ENCODE measurements at places on chromosomes 2 and 18.

DNA sequence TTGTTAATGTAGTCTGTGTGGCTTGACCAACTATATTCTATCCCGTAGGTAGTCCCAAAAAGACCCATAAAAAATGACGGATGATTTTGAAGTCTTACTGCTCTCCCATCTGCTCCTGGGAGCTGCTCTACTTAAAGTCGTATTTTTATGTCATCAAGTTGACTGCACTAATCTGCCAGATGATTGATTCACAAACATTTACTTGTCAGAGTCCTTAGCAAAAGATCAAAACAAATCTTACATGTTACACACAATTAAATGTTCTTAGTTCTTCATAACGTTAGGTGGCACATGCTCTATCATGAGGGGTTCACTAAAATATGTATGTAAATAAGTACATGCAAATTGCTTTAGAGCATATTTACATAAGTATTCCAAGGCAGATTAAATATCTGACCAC is 498.3 kb upstream of the LRRTM4 start:
- H3K27me3 ChIP-seq: no peaks in the 10 kb centered on the region
- no peak overlapping the region for H3K27ac ChIP-seq
- H3K4me1 ChIP-seq: peaks cover 2% of the 10 kb centered on the region
- no peak overlapping the region for H3K4me3 ChIP-seq
- H3K36me3 ChIP-seq: no peaks in the 10 kb centered on the region
- no peak for DNase-seq

- H3K27ac ChIP-seq: no peak overlapping the region
- H3K36me3 ChIP-seq: peaks cover 8% of the 10 kb centered on the region
- H3K4me3 ChIP-seq: no peak overlapping the region
- peaks cover 2% of the 10 kb centered on the region for H3K4me1 ChIP-seq
These were observed 110.2 kb upstream of the GPC1 start for GRCh38 chr2:240325016-240326007.

GRCh38 chr2:207770602-207771404 is 1.1 kb upstream of the FZD5 start:
- DNase-seq: no peak
- H3K4me1 ChIP-seq: peaks cover 4% of the 10 kb centered on the region
- H3K27ac ChIP-seq: no peak overlapping the region
- H3K4me3 ChIP-seq: peak overlapping the region; percentile 91
- H3K36me3 ChIP-seq: no peaks in the 10 kb centered on the region

GRCh38 chr2:120539937-120540718 is 194.2 kb downstream of the INHBB start:
- H3K36me3 ChIP-seq: no peaks in the 10 kb centered on the region
- no peak overlapping the region for H3K27ac ChIP-seq
- peak; percentile 39 for DNase-seq
- H3K4me3 ChIP-seq: no peak overlapping the region
- H3K4me1 ChIP-seq: peaks cover 6% of the 10 kb centered on the region

DNA sequence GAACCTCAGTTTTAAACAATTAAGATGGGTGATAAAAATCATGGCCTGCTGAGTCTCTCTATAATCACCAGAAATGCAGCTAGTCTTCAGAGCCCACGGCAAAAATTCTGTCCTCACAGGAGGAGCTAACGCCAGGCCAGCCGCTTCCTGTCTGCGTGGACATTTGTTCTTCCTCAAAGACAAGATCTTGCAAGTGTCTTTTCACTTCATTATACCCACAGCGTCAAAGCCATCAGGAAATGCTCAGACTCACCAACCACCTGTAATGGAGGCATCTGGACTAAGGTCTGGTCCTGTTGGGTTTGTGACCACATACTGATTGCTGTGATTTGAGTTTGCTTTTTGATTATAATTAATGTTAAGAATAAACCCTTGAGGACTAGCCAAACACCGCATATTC is 473.8 kb upstream of the MC4R start:
- H3K4me3 ChIP-seq: no peak overlapping the region
- H3K27me3 ChIP-seq: no peaks in the 10 kb centered on the region
- H3K4me1 ChIP-seq: peaks cover 4% of the 10 kb centered on the region
- H3K27ac ChIP-seq: no peak overlapping the region

DNA sequence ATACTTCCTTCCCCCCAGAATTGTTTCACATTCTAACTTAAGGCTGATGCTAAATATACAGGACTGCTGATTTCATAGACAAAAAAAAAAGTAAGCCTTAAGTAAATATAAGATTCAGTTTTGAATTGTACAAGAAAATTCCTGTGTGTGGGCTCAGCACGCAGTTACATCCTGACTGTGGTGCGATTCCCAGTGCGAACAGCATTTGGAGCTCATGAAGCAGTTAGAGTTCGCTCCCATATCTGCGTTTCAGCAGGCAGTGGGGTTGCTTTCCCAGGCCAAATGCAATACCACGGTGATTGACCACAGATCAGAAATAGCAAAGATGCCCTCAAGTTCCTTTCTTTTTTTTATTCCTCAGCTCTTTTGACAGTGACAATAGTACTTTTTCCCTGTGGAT is 75.6 kb downstream of the SATB2 start:
- no peak overlapping the region for H3K4me3 ChIP-seq
- DNase-seq: no peak
- H3K4me1 ChIP-seq: peaks cover 7% of the 10 kb centered on the region
- no peaks in the 10 kb centered on the region for H3K27me3 ChIP-seq
- peak overlapping the region; percentile 35 for H3K27ac ChIP-seq

GRCh38 chr18:10271481-10271880 is 183.0 kb upstream of the APCDD1 start:
- DNase-seq: no peak
- peaks cover 2% of the 10 kb centered on the region for H3K27me3 ChIP-seq
- H3K4me1 ChIP-seq: peaks cover 6% of the 10 kb centered on the region

Data from glutamatergic neuron (in vitro differentiated cells).